ENCODE measurements at places on chromosomes 4 and X.

GRCh38 chr4:3720466-3720865, 45.7 kb upstream of the ADRA2C start:
- DNase-seq: no peak

DNA sequence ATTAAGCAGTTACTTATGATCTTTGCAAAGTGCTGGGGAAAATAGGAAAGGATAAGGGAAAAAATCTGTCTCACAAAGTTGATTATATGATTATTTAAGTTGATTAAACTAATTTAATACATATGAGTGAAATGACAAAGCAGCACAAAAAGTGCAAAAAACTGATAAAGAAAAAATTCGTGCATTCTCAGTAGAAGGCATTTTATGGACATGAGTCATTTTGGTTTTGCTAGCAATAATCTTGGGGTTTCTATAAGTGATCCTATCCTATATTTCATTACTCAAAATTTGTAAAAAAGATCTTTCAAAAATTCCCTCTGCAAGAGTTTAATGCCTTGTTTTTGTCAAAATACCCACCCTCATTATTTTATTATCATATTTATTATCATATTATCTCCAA, 224.2 kb upstream of the ANXA10 start:
- no peak for DNase-seq

- DNase-seq: no peak
Observed at GRCh38 chr4:138609943-138610350, 367.8 kb upstream of the SLC7A11 start.

- DNase-seq: no peak
Observed at GRCh38 chr4:24582235-24582832, 2.0 kb downstream of the DHX15 start.

DNA sequence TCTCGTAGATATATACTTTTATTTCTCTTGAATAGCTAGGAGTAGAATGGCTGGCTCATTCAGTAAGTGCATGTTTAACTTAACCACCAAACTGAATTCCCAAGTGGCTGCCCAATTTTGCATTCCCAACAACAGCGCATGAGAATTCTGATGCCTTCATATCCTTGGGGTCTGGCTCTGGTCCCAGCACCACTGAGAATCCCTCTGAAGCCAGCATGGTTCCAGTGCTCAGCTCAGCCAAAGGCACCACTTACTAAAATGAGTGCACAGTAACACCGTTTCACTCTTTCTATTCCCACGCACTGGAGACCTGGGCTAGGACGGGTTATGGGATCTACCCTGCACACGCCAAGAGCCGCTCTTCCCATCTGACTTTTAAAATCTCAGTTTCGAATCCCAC, 60.4 kb downstream of the CASP3 start:
- DNase-seq: no peak

GRCh38 chrX:111040377-111041017, 55.5 kb upstream of the PAK3 start:
- no peak for DNase-seq

Data from activated CD8-positive, alpha-beta memory T cell treated with anti-CD3 and anti-CD28 coated beads for 4 hours (primary cell).